ENCODE measurements at places on chromosomes 5 and 9. TPM values are rescaled to one million over a fixed set of nuclear protein-coding genes. Genes with fewer than 3 reads are reported as not detected.

MYMK gene
- not detected for polyA plus RNA-seq

GRCh38 chr5:172451771-172452197 is 2.5 kb downstream of the SH3PXD2B start:
- no peak for DNase-seq

- no peak for DNase-seq
Observed at GRCh38 chr9:23563517-23563916, 262.5 kb downstream of the ELAVL2 start.

DNA sequence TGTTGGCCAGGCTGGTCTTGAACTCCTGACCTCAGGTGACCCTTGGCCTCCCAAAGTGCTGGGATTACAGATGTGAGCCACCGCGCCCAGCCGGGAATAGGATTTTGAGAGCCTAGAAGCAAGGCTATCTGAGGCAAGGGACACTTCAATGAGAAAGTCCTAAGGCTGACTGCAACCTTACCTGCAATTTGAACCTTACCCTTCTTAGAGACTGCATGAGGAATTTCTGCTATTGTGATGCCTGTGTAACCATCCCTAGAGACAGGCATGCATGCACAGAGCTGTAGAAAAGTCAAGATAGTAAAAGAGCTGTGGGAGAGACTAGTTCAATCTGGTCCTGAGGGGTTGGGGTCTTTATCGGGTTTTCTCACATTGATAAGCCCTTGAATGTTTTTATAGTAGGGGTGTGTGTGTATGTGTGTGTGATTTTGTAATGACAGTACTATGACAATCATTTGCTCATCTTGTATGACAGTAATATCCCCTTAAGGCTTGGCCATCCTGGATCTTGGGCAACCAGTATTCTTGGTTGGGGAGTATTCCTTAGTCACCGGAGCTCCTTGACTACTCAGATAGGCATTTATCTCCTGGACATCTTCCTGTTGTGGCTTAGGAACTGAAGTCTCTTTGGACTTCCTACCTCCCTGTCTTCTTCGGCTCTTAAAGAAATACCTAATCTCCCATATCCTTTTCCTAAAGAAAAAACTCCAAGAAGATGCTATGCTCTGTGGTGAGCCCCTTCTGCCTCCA is 11.2 kb downstream of the DNAJB5 start:
- DNase-seq, result no peak

TMEM267 gene
- polyA plus RNA-seq, result 5.3 TPM

WHRN gene
- 7.8 TPM for polyA plus RNA-seq

FGF18 gene
- 1.2 TPM for polyA plus RNA-seq

- DNase-seq, result no peak
Observed at GRCh38 chr9:107213080-107213479, 70.0 kb upstream of the RAD23B start.

Data from right cardiac atrium (tissue), 5 donors.